Stimulated activated CD8-positive, alpha-beta memory T cell treated with anti-CD3 and anti-CD28 coated beads, Interleukin-7, amount 100 ng/mL, for 48 hours (primary cell): ENCODE measurements at places on chromosomes 13 and 19.

DNA sequence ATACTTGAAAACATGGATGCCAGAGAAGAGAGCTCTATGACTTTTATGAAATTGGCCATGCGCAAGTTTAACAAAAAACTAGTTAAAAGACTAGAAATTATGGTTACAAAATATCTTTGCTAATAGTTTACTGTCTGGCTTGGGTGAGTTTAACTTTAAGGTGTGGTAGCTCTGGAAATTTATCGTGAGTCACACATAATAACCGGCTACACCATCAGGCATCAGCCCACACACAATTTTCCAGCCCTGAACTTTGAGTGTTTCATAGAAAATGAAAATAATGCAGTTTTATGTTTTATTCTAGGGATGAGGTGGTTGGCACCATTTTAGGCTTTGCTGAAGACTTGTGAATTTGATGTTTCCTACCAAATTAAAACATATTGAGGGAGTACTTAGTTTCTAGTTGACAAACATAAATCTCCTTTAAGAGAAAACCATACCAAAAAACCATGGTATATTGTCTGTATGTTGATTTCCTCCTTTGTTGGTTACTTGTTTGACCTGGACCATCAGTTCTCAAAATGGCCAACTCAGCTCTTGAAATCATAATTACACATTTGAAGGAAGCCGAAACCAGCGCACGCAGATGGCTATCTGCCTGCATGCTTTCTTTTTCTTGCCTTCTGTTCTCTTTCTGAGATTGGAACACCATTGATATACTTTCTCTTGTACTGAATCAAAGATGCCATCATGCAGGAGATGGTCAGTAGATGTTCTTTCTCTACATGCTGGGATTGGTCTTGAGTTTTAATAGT lies 125.1 kb downstream of the AKAP11 start:
- DNase-seq, result no peak

- DNase-seq, result no peak
Measured at GRCh38 chr19:47587295-47587694, 14.3 kb upstream of the ZNF541 start.

GRCh38 chr13:44393391-44393790 lies 19.8 kb downstream of the SERP2 start:
- DNase-seq, result no peak

DNA sequence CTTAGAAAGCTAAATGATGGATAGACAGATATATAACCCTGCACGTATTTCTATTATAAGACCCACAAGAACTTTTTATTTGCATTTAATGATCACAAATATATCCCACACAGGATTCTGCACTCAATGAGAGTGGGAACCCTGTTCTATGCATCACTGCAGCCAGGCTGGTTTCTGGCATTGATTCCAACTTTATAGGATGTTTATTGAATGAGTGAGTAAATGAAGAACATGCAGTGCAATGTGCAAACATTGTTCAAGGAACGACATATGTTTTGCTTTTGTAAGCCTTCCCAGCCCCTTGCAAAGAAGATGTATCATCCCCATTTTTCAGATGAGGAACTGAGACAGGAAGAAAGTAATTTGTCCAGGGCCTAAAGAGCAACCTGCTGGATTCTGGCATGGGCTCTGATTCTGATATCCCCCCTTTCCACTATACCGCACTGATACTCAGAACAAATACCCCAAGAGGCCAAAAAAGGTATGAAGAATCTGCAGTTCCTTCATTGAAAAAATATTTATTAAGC lies 246.3 kb downstream of the LACC1 start:
- no peak for DNase-seq

DNA sequence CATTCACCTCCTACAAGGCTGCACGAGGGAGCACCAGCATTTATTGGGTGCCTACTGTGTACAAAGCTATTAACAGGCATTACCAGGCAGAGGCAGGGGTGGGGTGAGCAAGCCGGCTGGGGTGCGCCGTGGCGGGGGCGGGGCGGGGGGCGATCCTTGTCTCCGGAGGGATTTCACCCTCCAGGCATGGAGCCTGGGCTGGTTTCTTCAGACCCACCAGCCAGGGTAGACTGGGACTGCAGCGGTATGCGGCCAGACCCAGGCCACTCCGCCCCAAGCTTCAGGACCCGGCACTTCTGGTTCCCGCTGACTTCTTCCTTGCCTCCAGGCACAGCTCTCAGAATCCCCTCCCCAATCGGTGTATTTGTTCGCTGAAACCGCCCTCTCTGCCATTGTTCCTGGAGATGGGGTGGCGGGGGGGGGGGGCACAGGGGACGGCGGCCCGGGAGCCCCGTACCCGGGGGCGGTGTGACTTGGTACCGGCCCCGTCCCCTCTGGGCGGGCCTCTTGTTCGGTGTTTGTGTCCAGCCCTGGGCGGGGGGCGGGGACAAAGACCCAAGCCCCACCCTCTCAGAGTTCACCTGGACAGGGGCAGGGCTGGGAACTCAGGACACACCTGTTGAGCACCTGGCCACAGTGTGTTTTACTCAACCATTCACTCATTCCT lies 14.4 kb downstream of the TJP3 start:
- no peak for DNase-seq

DNA sequence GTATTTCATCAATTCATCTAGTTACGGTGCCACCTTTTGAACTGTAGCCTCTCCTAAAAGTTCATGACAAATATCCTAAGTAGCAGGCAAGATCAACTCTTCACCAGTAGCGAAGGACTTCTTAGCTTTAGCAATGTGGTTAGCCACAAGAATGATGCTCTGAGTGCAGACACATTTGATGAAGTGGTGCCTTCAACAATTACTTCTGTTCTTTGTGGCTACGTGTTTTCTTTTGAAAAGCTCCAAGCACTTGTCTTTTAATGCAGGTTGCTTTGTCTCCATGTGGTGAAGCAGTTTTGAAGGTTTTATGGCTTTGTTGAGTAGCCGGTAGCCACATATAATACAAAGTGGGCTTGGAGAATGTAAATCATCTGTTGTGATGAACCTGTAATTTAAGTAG lies 194.7 kb downstream of the B3GLCT start:
- no peak for DNase-seq

GRCh38 chr19:29372921-29373797 lies 152.6 kb upstream of the VSTM2B start:
- no peak for DNase-seq

DNA sequence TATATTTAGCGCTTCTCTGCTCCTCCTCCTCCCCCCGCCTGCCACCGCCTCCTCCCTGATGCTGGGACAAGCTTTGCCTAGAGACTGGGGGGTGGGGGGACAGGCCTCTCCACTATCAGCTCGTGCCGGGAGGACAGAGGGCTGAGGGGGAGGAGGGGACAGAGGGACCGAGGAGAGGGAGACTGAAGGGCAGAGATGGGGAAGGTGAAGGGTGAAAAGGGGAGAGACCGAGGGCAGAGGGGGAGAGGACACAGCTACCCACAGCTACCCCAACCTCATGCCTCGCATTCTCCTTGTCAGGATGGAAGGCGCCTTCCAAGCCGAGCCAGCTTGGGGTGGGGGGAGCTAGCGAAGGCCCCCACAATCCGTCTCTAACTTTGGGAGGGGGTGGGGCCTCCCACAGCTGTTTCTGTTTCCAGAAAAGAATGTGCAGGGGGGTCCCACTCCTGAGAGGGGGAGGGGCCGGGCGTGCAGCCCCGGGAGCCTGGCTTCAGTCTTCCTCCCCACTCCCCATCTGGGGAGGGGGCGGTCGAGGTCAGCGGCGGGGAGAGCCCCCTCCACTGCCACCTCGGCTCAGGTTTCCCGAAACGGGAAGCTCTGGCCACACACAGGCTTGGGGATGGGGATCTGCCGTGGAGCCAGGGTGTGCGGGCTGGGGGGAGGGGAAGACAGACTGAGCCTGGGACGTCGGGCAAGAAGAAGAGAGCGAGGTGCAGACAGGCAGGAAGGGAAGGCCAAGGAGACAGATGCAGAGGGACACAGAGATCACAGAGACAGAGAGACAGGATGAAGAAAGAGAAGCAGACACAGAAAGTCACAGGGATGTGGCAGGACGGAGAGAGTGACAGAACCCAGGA lies 1.6 kb downstream of the DACT3 start:
- DNase-seq, result no peak

GRCh38 chr13:54972838-54973237 lies 1944.2 kb downstream of the OLFM4 start:
- no peak for DNase-seq

GRCh38 chr13:41085961-41086585 lies 24.8 kb downstream of the WBP4 start:
- DNase-seq, result no peak

DNA sequence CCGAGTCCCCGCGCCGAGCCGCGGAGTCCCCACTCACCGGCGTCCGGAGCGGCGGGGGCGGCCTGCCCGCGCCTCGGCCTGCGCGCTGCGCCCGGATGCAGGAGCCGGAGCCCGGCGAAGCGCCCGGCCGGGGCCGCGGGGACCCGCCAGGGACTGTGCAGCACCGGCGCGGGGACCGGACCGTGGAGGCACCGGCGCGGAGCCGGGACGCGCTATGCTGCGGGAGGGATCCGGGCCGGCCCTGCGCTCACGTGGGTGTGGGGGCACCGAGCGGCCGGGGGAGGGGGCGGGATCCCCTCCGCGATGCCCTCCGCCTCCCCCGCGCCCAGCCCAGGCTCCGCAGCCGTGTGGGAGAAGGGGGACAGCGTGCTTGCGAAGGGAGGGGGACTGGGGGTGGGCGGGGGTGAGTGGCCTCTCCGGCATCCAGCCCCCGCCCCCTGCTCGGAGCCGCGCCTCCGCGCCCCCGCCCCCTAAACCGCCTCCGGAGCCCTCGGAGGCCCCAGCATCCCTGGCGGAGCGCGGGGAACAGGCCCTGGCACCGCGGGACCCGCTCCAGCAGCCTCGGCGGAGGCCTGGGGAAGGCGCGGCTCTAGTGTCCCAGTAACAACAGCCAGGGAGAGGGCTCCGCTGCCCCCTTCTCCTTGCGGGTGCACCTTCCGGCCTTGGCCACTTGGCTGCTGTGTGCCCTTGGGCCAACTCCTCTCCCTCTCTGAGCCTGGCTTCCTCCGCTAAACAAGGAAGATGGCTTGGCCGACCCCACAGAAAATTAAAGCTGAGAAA lies at the start of gene SLC1A6:
TSS of gene SLC1A6 (minus strand) at position 389 of the 780 bp plus-strand sequence. CDS start 6,954 bp downstream, outside the sequence.
- DNase-seq, result no peak

- DNase-seq, result no peak
Measured at GRCh38 chr13:56864451-56864850, 276.3 kb upstream of the PRR20A start.

DNA sequence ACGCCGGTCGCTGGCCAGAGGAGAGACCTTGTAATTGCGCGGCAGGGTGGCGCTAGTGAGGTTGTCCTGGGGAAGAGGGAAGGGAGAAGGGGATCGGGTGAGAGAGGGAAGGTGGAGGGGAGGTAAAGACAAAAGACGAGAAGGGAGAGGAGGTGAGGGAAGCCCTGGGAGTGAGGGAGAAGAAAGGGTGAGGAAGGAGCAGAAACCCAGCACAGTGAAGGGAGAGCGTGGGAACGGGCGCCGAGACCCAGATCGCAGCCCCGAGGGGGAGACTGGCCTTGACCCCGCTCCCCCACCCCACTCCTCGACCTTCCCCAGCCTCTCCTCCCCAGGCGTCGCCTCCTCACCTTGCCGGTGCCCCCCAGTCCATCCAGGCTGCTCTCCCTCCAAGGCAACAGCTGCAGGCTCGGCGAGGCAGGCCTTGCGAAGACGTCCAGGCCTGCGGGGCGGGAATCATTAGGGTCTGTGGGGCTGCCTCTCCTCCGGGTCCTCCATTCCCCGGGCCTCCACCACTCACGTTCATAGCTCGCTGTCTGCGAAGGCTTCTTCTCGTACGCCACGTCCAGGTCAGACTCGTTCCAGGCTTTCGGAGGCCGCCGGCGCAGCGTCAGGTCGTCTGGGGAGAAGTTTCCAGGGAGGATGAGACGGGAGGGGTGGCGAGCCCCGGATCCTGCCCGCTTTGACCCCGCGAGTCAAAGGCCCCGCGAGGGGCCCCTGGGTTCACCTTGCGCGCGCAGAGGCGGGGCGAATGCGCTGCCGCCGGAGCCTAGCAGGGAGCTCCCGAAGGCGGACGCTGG lies 8.8 kb downstream of the PPP1R13L start:
- DNase-seq, result no peak

DNA sequence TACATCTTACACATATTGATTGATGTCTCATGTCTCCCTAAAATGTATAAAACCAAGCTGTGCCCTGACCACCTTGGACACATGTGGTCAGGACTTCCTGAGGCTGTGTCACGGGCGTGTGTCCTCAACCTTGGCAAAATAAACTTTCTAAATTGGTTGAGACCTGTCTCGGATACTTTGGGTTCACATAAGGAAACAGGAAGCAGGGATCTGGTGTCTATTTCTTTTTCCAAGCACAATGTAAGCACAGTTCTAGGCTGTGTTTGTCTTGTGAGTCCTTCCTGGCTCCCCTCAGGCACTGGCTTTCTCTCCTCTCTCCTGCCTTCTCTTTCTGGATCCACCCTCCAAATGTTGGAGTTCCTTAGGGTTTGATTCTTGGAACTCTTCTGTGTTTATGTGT lies 27.6 kb upstream of the TPT1 start:
- no peak for DNase-seq

DNA sequence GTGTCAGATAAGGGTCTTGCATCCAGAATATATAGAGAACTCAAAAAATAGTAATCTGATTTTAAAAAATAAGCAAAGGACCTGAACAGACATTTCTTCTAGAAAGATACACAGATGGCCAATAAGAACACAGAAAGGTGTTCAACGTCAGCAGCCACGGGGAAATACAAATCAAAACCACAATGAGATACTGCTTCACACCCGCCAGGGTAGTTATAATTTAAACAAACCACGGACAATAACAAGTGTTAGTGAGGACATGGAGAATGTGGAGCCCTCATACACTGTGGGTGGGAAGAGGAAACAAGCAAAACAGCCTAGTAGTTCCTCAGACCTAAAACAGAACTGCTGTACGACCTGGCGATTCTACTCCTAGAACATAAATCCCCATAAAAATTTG lies 26.7 kb upstream of the NAPA start:
- DNase-seq, result no peak

DNA sequence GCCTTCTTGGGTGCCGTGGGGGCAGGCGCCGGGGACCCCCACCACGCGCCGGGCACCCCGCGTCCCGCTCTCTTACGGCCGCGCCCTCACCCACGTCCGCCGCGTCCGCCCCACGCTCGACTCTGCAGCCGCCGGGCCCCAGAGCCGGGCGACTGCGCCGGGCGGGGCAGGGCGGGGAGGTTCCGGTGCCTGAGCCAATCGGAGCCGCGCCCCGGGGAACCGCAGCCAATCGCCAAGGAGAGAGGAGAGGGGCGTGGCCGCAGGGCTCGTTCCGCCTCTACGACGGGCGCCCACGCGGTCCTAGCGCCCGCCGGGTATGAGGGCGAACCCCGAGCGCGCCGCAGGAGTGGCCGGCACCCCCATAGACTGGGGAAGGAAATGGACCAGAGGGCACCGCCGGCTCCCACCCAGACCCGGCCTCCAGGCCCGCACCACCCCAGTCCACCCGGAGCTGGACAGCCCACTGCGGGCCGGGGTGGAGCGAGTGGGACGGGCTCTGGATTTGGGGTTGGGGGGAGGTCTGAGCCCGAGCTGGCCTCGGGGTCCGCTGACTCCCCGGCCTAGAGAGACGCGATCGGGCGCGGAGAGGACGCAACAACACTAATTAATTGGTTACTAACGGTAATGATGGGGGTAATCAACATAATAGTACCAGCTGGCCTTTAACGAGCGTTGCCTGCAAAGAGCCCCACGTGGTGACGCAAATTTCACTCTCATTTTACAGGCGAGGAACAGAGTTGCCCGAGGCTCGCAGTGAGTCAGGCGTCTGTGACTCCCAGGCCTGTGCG lies at the start of gene MFSD12:
TSS of gene MFSD12 (minus strand) at position 126 of the 788 bp plus-strand sequence. CDS start 183 bp downstream, outside the sequence.
- peak; percentile 92 for DNase-seq

- DNase-seq, result no peak
Measured at GRCh38 chr13:81498969-81499368, 1158.0 kb upstream of the SPRY2 start.

- no peak for DNase-seq
Measured at GRCh38 chr13:101752432-101752831, 300.0 kb downstream of the ITGBL1 start.

- DNase-seq, result no peak
Measured at GRCh38 chr13:44870456-44870929, 118.8 kb downstream of the NUFIP1 start.
